ENCODE measurements at places on chromosomes 5 and 9.

DNA sequence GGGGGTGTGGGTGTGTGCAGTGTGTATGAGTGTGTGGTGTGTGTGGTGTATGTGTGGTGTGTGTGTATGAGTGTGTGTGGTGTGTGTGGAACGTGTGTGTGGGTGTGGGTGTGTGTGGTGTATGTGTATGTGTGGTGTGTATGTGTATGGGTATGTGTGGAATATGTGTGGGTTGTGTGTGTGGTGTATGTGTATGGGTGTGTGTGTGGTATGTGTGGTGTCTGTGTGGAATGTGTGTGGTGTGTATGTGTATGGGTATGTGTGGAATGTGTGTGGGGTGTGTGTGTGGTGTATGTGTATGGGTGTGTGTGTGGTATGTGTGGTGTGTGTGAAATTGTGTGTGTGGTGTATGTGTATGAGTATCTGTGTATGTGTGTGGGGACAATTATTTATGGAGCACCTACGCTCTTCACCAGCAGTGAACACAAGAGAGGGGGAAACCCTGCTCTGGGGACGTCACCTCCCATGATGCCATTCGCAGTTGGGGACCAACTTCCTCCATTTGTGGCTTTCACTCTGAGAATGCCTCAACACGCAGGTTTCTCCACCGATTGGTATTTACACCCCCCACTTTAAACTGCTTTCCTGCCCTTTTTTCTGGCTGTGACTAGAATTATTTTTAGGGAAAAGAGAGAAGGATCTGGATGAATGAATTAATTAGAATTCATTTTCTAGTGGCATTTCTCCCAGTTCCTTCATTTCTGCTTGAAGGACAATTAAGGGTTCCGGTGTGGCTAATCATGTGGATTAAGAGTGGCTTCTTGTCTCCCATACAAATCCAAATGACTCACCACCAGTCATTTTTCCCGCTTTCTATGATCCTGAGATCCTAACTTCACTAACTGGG, 238.1 kb downstream of the ROR2 start:
- DNase-seq = no peak

DNA sequence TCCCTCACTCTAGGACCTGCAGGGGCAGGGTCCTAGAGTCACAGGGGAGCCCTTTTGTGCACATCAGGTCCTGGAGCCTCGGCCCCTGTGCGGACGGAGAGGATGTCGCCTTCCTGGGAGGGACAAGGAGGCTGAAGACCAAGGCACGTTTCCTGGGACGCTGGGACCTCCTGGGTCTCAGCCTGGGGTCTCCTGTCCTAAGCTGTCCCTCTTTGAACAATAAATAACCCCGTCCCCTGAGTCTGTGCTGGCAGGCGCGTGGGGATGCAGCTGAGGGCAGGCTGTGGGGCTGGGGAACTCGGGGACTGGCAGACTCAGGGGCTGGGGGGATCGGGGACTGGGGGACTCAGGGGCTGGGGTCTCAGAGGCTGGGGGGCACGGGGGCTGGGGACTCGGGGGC, 31.1 kb downstream of the PAEP start:
- DNase-seq = no peak

GRCh38 chr5:143094087-143094521, 309.4 kb downstream of the NR3C1 start:
- DNase-seq = no peak

DNA sequence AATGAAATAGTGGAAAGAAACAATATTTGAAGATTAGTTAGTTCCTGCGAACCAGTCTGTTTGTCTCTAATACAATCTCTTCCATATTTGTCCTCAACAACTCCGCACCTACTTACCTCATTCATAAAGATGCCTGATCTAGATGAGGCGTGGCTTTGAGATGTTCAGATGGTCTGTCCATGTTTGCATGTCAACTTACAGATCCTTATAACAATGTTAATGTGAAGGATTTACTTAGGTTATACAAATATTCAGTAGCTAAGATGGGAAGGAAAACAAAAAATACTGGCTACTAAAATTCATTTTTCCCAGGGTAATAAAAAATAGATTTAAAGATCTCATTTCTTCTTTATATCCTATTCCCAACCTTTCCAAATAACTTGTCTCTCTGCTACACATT, 8.3 kb downstream of the CDC14B start:
- DNase-seq = no peak

DNA sequence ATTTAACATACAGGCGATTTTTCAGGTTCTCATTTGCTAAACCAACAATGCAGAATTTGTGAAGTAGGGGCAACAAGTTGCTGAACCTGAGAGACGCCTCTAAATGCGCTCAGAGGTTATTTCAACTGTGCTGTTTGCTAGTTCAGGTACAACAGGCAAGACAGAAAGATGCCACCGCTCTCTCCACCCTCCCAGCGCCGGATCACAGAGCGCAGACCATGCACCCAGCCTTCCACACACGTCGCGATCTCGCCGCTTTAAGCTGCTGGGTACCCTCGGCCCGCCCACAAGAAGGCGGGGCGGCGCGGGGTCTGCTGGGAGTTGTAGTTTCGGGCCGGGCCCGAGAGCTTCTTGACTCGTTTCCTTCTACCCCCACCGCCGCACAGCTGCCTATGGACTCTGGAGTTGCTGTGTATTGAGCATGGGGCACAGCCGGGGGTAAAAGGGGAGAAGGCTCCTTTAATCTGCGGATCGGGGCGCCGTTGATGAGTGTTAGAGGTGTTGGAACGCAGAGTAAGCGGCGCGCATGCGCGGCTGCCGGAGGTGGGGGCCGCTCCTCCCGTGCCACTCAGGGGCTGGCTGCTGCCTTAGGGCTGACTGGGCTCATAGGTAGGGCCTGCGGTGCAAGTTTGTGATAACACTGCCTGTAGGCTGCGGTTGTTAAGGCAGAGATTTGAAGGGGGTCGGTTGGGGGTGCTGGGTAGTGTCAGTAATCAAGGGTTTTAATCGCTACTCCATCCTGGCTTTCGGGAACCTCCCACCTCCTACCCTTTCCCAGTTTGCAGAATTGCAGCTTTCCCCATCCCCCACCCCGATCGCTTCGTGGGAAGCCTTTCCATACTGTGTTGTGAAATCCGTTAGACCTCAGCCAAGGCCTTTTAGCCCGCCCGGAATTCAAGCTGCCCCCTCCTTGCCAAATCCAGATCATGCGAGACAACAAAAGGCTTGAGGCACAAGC, 40.3 kb upstream of the ABCA1 start:
- peak; percentile 94 for DNase-seq

GRCh38 chr5:15203376-15203775, 296.6 kb upstream of the FBXL7 start:
- no peak for DNase-seq
